ENCODE measurements at places on chromosomes 5 and 9. TPM values are rescaled to one million over a fixed set of nuclear protein-coding genes. Genes with fewer than 3 reads are reported as not detected.

P4HA2 gene
- 18.5 TPM for total RNA-seq

AKNA gene
- total RNA-seq = 24.6 TPM

MEGF10 gene
- 12.5 TPM for total RNA-seq

TTC39B gene
- total RNA-seq = 7.8 TPM

Measured in progenitor cell of endocrine pancreas (in vitro differentiated cells).